ENCODE measurements at places on chromosomes 5 and 9. TPM values are rescaled to one million over a fixed set of nuclear protein-coding genes. Genes with fewer than 3 reads are reported as not detected.

GRCh38 chr5:60230456-60230855 is 336.9 kb upstream of the PDE4D start:
- H3K27me3 ChIP-seq, result no peaks in the 10 kb centered on the region

DNA sequence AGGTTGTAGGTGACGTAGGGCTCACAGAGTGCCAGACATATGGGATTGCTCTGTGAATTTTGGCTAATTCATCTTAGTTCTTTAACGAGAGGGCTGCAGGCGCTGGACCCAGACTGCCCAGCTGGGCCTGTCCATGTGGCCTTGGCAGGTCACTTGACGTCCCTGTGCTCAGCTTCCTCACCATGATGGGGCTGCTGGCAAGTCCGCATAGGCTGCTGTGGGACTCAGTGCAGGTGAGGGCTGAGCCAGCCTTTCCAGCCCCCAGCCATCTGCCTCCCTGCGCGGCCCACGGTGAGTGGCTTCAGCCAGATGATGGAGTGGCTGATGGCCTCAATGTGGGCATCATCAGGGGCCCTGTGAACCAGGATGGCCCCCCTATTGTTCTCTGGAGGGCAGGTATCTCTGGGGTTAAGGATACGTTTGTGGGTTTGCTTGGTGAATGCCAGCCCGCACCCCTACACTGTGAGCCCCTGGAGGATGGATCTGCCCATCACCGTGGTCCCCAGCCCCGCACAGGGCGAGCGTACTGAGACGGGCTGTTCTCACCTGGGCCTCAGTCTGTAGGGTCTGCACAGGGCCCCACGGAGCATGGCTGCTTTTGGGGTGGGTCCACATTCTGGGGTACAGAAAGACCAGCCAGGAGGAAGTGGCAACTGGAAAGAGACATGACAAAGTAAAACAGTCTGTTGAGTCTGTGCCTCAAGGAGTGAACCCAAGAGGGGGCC is 3.7 kb downstream of the CARD19 start:
- no peak for DNase-seq
- peaks cover 5% of the 10 kb centered on the region for H3K36me3 ChIP-seq
- no peaks in the 10 kb centered on the region for H3K27me3 ChIP-seq
- H3K4me3 ChIP-seq, result no peak overlapping the region
- no peak overlapping the region for H3K27ac ChIP-seq

DNA sequence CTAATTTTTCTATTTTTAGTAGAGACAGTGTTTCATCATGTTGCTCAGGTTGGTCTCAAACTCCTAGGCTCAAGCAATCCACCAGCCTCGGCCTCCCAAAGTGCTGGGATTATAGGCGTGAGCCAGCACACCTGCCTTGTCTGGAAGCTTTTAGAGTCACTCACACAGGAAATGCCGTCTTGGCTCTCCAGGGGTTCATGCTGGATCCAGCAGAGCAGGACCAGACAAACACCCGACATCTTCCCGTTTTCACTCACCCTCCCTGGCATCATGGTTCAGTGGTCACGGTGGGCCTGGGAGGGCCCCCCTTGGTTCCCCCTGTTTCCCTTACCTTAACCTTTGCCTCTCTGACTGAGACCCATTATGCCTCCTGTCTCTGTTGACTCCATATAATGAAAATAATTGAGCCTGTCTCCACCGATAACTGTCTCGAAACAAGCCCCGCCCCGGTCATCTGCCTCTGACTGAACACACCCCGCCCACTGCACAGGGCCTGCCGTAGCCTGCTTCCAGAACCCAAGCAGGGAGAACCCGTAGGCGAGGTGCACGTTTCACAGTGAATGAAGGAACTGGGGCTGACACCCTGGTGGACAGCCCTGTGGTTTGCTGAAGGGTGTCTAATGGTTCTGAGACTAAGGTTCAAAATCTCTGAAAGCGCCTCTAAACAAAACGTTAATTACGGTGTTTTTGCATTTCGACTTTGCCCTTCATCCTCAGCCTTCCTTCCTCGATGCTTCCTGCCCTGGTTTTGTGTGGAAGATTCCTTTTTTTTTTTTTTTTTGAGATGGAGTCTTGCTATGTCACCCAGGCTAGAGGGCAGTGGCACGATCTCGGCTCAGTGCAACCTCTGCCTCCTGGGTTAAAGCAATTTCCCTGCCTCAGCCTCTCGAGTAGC is 39.7 kb upstream of the SPRY4 start:
- peaks cover 14% of the 10 kb centered on the region for H3K4me1 ChIP-seq
- H3K36me3 ChIP-seq, result no peaks in the 10 kb centered on the region
- no peaks in the 10 kb centered on the region for H3K27me3 ChIP-seq
- H3K4me3 ChIP-seq, result no peak overlapping the region
- no peak overlapping the region for H3K27ac ChIP-seq

GRCh38 chr9:112013266-112013665 is 116.7 kb downstream of the UGCG start:
- H3K4me3 ChIP-seq, result no peak overlapping the region
- no peaks in the 10 kb centered on the region for H3K36me3 ChIP-seq
- H3K27ac ChIP-seq, result no peak overlapping the region
- DNase-seq, result no peak
- H3K4me1 ChIP-seq, result no peaks in the 10 kb centered on the region

GRCh38 chr9:76697554-76697953 is 66.7 kb upstream of the PCA3 start:
- H3K36me3 ChIP-seq, result no peaks in the 10 kb centered on the region
- H3K4me3 ChIP-seq, result no peak overlapping the region
- no peak overlapping the region for H3K27ac ChIP-seq
- no peak for DNase-seq
- no peaks in the 10 kb centered on the region for H3K27me3 ChIP-seq
- H3K4me1 ChIP-seq, result no peaks in the 10 kb centered on the region

GRCh38 chr5:78526049-78526525 is 122.5 kb downstream of the LHFPL2 start:
- H3K4me1 ChIP-seq, result peaks cover 4% of the 10 kb centered on the region
- H3K4me3 ChIP-seq, result no peak overlapping the region
- no peaks in the 10 kb centered on the region for H3K27me3 ChIP-seq
- no peak for DNase-seq
- H3K36me3 ChIP-seq, result no peaks in the 10 kb centered on the region

- no peak for DNase-seq
- peaks cover 3% of the 10 kb centered on the region for H3K36me3 ChIP-seq
- H3K4me3 ChIP-seq, result no peak overlapping the region
- no peaks in the 10 kb centered on the region for H3K4me1 ChIP-seq
- no peak overlapping the region for H3K27ac ChIP-seq
These were observed 144.7 kb downstream of the OSTF1 start for GRCh38 chr9:75233011-75233410.

DNA sequence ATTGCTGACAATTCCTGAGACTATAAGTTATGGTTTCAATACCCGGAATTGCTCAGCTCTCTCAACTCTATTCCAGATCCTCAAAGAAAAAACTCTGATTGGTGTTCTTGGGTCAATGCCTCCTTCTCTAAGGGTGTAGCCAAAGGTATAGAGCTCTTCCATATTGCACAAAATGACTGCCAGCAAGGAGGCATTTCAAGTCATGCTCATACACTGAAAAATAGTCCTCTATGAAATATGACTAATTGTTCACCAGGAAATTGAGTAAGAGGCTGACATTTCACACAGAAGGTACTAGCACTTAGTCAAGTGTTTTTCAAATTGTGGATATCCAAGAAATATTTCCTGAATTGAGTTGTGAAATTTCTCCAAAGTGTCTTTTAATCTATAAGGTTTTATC is 111.1 kb upstream of the KLF9 start:
- H3K27ac ChIP-seq, result no peak overlapping the region
- H3K4me1 ChIP-seq, result no peaks in the 10 kb centered on the region
- no peak overlapping the region for H3K4me3 ChIP-seq
- H3K36me3 ChIP-seq, result peaks cover 3% of the 10 kb centered on the region
- H3K27me3 ChIP-seq, result no peaks in the 10 kb centered on the region

GRCh38 chr5:2863675-2864433 is 112.4 kb upstream of the IRX2 start:
- no peaks in the 10 kb centered on the region for H3K27me3 ChIP-seq
- no peak overlapping the region for H3K27ac ChIP-seq
- no peak overlapping the region for H3K4me3 ChIP-seq
- H3K36me3 ChIP-seq, result no peaks in the 10 kb centered on the region
- no peak for DNase-seq

The EDIL3 gene
- total RNA-seq, result 61.0 TPM

The ZNF189 gene
- 15.8 TPM for total RNA-seq

Data from H9 (cell line).